K562 (cell line): ENCODE measurements at places on chromosomes 12 and 14. TPM values are rescaled to one million over a fixed set of nuclear protein-coding genes. Genes with fewer than 3 reads are reported as not detected.

- DNase-seq: no peak
- H3K27ac ChIP-seq: no peak overlapping the region
- no peaks in the 10 kb centered on the region for H3K36me3 ChIP-seq
- no peaks in the 10 kb centered on the region for H3K4me1 ChIP-seq
- H3K4me3 ChIP-seq: no peak overlapping the region
- H3K27me3 ChIP-seq: no peaks in the 10 kb centered on the region
These were observed 253.4 kb downstream of the PAX9 start for GRCh38 chr14:36915081-36915480.

GRCh38 chr14:74018174-74018585, 908 bp downstream of the ENTPD5 start:
- peaks cover 13% of the 10 kb centered on the region; the same call in 1 of the 3 replicates for H3K36me3 ChIP-seq
- no peak for DNase-seq
- H3K4me1 ChIP-seq: peaks cover 17% of the 10 kb centered on the region; the same call in 2 of the 3 replicates
- H3K27me3 ChIP-seq: no peaks in the 10 kb centered on the region
- H3K27ac ChIP-seq: peak overlapping the region; percentile 89

DNA sequence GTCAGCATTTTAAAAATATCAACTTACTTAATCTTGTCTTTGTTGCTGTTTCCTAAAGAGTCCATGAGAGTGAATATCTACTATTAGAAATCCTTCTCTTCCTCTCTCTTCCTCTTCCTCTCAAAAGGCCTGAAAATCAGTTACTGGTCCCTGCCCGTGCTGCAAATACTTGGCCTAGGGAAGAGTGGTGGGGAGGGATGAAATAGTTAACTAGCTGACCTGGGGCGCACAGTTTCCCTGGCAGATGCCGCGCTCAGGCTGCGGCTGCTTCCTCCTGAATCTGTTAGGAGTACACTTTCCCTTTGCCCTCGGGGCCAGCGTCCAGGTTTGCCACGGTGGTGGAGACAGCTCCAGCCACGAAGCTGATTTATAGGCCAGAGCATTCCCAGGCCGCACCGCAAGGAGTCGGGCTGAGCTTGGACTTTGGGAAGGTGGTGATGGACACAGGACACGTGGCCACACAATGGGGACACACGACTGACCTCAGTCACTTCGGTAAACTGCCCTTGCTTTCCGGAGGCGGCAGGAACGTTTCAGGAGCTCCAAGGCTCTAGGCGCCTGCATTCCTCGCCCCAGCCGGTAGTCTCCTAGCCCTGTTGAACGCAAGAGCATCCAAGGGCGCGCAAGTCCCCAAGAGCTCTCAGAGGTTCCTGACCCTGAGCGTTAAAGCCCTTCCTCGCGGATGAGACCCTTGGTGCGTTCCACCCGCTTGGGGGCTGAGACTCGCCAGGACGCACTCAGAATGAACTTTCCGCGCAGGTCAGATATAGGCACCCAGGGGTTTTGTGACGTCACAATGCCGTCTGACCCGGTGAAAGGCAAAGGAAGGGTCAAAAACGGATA, 7.1 kb upstream of the ASCL1 start:
- H3K27ac ChIP-seq: no peak overlapping the region
- no peaks in the 10 kb centered on the region for H3K4me1 ChIP-seq
- H3K36me3 ChIP-seq: no peaks in the 10 kb centered on the region
- H3K4me3 ChIP-seq: no peak overlapping the region
- no peak for DNase-seq
- peaks cover 3% of the 10 kb centered on the region; the same call in 1 of the 2 replicates for H3K27me3 ChIP-seq

Gene CDK4
- total RNA-seq: 238 and 253 TPM in 2 replicates

DNA sequence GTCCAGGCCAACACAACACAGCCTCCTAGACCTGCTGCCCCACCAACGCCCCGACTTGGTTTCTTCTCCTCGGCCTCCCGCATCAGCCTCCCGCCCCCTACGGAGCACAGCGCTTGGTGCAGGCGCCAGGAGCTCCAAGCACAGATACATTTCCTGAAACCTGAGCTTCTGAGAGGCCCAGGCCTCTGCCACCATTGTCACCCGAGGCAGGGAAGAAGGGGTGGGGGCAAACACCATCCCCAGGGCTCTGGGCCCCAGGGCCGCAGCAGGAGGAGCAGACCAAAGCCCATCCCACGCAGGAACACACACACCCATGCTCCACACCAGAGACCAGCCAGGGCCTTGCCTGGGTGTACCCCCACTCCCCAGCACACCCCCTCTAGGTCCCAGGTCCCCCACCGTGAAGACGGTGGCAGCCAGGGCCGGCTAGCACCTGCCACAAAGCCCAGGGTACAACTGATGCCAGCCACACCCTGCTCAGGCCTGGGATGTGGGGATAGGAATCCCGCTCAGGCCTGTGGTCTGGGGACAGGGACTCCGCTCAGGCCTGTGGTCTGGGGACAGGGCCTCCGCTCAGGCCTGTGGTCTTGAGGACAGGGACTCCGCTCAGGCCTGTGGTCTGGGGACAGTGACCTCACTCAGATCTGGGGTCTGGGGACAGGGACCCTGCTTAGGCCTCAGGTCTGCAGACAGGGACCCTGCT, 5.4 kb downstream of the JAG2 start:
- H3K27me3 ChIP-seq: no peaks in the 10 kb centered on the region
- peaks cover 12% of the 10 kb centered on the region; the same call in 1 of the 3 replicates for H3K36me3 ChIP-seq
- H3K27ac ChIP-seq: no peak overlapping the region
- DNase-seq: no peak

DNA sequence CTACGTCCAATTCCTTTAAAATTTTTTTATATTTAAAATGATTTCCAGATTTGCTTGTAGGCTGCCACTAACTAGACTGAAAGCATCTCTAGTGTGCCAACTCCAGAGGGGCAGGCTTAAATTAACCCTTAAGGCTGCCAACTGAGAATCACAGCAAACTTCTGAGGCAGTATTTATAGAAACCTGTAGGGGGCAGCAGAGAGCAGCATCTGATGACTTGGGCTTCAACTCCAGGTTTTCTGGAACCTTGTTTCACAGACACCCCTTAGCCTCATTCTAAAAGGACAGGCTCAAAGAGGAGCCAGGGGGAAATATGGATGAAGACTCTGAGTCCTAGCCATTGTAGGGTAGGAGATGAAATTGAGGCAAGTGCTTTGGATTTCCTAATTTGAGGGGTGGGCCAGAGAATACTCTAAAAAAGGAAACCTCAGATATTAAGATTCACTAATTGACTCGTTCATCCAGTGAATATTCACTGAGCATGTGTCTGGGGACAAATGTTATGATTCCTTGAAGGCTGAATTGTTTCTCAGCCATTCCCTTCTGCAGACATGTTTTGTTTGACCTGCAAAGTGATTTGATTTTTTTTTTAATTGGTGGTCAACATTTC, 63.3 kb upstream of the HSPB8 start:
- peak; percentile 53 for DNase-seq
- no peaks in the 10 kb centered on the region for H3K4me1 ChIP-seq

GRCh38 chr12:104055686-104056388, 5.8 kb upstream of the GLT8D2 start:
- no peak overlapping the region for H3K4me3 ChIP-seq
- H3K36me3 ChIP-seq: no peaks in the 10 kb centered on the region

GRCh38 chr14:102052522-102052921, 34.3 kb downstream of the HSP90AA1 start:
- no peak for DNase-seq
- peaks cover 19% of the 10 kb centered on the region for H3K4me1 ChIP-seq
- H3K36me3 ChIP-seq: peaks cover 47% of the 10 kb centered on the region; the same call in 2 of the 3 replicates

DNA sequence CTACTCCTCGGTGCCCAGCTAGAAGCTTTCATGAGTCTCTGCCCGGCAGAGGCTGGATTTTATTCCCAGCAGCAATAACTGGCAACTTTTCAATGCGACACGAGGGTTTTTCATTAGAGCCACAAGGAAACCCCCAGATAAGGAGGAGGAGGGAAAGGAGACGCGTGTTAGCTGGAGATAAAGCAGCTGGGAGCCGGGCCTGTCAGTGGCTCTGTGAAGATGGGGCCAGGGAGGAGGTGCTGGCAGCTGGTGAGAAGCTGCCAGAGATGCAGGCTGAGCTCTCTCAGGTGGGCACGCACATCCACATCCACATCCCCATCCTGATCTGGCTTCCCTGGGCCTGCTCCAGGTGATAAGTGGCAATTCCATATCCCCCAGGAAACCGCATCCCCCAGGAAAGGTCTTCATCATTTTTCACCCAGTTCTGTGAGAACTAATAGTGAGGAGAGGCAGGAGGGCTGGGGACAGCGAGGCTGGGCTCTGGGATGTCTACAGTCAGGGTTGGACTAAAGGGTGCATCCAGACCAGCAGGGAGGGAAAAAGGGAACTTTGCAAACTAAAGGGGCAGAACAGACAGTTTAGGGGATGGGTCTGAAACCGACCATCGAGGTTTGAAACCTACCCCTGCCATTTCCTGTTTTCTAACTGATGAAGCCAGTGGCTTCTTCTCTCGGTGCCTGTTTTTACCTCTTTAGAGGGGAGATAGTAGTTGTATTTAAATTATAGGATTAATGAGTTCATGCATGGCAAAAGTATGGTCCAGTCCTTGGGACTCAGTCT, 413.2 kb downstream of the DPF3 start:
- H3K36me3 ChIP-seq: no peaks in the 10 kb centered on the region
- H3K4me1 ChIP-seq: peaks cover 5% of the 10 kb centered on the region; the same call in 1 of the 2 replicates
- peaks cover 5% of the 10 kb centered on the region; the same call in 1 of the 2 replicates for H3K27me3 ChIP-seq
- H3K4me3 ChIP-seq: no peak overlapping the region
- peak; percentile 69 for DNase-seq
- H3K27ac ChIP-seq: no peak overlapping the region

DNA sequence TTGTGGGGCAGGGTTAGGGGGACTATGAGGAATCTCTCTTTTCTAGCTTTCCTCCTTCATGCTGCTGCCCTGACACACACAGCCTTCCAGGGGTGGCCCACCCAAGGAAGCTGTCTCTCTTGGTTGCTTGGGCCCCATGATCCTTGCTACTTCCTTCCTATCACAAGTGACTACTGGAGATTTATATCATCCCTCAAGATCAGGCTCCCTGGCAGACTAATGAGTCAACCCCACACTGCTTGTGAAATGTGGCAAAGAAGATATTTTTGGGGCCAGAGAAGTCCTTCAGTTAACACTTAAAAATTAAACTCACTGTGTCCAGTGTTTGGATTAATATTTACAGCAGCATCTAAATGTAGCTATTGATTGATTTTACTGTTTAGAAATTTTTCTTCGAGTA, 1.5 kb downstream of the OR4E1 start:
- no peak overlapping the region for H3K27ac ChIP-seq
- no peaks in the 10 kb centered on the region for H3K4me1 ChIP-seq
- H3K27me3 ChIP-seq: peaks cover 10% of the 10 kb centered on the region; the same call in 1 of the 2 replicates
- DNase-seq: no peak
- no peaks in the 10 kb centered on the region for H3K36me3 ChIP-seq

Gene IL22
- not detected in 2 replicates for total RNA-seq

GRCh38 chr12:29895966-29896365, 112.2 kb upstream of the TMTC1 start:
- no peak for DNase-seq
- no peaks in the 10 kb centered on the region for H3K4me1 ChIP-seq
- H3K27me3 ChIP-seq: no peaks in the 10 kb centered on the region
- no peak overlapping the region for H3K27ac ChIP-seq
- no peak overlapping the region for H3K4me3 ChIP-seq

Gene TSPAN11
- not detected in 2 replicates for total RNA-seq

- DNase-seq: no peak
- peaks cover 2% of the 10 kb centered on the region; the same call in 1 of the 3 replicates for H3K4me1 ChIP-seq
- H3K36me3 ChIP-seq: peaks cover 14% of the 10 kb centered on the region; the same call in 2 of the 3 replicates
- no peak overlapping the region for H3K27ac ChIP-seq
- H3K27me3 ChIP-seq: no peaks in the 10 kb centered on the region
These were observed 192.0 kb downstream of the CHST11 start for GRCh38 chr12:104648756-104649155.

Gene DGKA
- total RNA-seq: 11.0 and 11.1 TPM in 2 replicates

DNA sequence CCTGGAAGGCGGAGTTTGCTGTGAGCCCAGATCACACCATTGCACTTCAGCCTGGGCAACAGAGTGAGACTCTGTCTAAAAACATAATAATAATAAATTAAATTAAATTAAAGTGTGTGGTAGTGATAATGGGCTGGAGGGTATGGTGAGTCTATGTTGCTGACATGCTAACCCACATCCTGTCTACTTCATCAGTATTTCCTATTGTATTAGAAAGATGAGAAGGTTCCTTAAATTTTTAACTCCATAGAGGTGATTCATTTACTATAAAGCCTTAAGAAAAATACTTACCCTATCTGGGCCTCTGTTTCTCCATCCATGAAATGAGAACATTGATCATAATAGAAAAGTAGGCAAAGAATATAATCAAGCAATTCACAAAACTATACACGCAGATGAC, 280.5 kb downstream of the FBXL14 start:
- no peak overlapping the region for H3K27ac ChIP-seq
- H3K36me3 ChIP-seq: no peaks in the 10 kb centered on the region
- no peak overlapping the region for H3K4me3 ChIP-seq
- no peaks in the 10 kb centered on the region for H3K27me3 ChIP-seq
- no peaks in the 10 kb centered on the region for H3K4me1 ChIP-seq

Gene OR6C2
- not detected in 2 replicates for total RNA-seq

- no peak for DNase-seq
- H3K36me3 ChIP-seq: no peaks in the 10 kb centered on the region
- no peak overlapping the region for H3K27ac ChIP-seq
- H3K4me3 ChIP-seq: no peak overlapping the region
These were observed 77.3 kb upstream of the TMTC2 start for GRCh38 chr12:82609234-82609914.

Gene TGFB3
- 1.9 and 2.3 TPM in 2 replicates for total RNA-seq

Gene KCNA5
- total RNA-seq: not detected in 2 replicates

DNA sequence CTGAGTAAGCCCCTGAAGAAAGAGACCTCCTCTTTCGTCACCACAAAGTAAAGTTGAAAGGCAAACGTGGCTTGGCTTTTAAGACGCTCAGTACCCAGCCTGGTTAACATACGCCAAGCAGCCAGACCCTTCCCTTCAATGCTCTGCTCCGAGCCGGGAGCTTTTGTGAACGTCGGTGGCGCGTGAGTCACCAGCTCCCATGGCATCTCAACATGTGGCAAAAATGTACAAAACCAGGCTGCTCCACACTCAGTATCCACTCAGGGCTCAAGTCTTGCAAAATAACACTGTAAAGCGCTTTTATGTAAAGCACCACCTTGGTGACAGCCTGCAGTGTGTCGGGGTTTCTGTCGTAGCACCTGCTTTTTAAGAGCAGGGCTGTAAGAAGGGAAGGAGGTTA, 89.0 kb downstream of the SETD3 start:
- peaks cover 2% of the 10 kb centered on the region; the same call in 1 of the 3 replicates for H3K27me3 ChIP-seq
- H3K4me1 ChIP-seq: peaks cover 6% of the 10 kb centered on the region; the same call in 1 of the 2 replicates
- no peak for DNase-seq
- no peak overlapping the region for H3K27ac ChIP-seq

GRCh38 chr12:1573960-1574864, 20.2 kb downstream of the FBXL14 start:
- H3K4me3 ChIP-seq: no peak overlapping the region
- DNase-seq: no peak
- H3K36me3 ChIP-seq: no peaks in the 10 kb centered on the region

DNA sequence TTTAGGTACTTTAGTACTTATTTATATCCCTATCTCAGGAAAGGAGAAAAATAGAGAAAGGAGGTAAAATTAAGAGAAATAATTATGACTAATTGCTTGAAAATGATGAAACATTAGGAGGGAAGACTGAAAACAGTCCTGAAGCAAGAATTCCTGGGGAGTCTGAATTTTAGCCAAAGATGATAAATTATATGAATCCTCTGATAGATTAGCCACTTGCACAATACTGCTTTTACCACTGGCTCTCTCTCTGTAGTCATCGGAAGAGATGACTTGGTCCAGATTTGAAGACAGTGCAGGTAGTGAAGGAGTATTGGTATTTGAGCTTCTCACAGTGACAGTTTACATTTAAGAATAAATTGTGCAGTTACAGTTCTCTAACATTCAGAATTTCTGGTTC, 83.8 kb upstream of the CLEC14A start:
- H3K27me3 ChIP-seq: no peaks in the 10 kb centered on the region
- H3K4me3 ChIP-seq: no peak overlapping the region
- no peak for DNase-seq
- H3K36me3 ChIP-seq: no peaks in the 10 kb centered on the region
- H3K27ac ChIP-seq: no peak overlapping the region
- no peaks in the 10 kb centered on the region for H3K4me1 ChIP-seq
